ENCODE measurements at places on chromosomes 4 and X.

GRCh38 chr4:8643441-8643840 is 50.9 kb downstream of the CPZ start:
- DNase-seq, result no peak

DNA sequence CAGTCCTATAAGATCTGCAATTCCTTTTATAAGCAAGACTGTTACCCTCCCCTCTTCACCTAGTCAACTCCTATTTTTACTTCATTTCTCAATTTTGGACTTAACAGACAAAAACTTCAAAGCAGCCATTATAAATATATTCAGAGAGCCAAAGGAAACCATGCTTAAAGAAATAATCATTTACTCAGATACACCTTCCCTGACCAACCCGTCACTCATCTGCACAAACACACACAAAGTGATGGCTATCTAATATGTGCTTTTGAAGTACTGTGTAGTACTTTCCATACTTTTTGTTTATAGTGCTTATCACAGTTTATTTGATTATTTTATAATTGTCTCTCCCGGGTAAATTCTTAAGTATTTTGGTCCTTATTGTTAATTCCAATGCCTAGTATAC is 117.2 kb downstream of the TBC1D19 start:
- no peak for DNase-seq

DNA sequence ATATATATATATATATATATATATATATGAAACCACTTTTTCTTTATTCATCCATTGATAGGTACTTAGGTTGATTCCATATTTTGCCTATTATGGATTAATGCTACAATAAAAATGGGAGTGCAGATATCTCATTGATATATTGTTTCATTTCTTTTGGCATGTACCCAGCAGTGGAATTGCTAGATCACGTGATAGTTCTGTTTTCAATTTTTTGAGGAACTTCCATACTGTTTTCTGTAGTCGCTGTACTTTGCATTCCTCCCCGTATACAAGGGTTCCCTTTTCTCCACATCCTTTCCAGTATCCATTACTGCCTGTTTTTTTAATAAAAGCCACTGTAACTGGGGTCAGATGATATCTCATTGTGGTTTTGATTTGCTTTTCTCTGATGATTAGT is 124.6 kb downstream of the GABRB1 start:
- DNase-seq, result no peak

- DNase-seq, result no peak
Observed at GRCh38 chrX:150421816-150422215, 58.7 kb downstream of the MAMLD1 start.

GRCh38 chrX:115630204-115630603 is 69.2 kb downstream of the PLS3 start:
- no peak for DNase-seq

- no peak for DNase-seq
Observed at GRCh38 chr4:184624972-184625554, 24.2 kb downstream of the CASP3 start.

Data from trophoblast cell (in vitro differentiated cells and primary cell).